B cell (primary cell): ENCODE measurements at places on chromosomes 6 and 20. TPM values are rescaled to one million over a fixed set of nuclear protein-coding genes. Genes with fewer than 3 reads are reported as not detected.

GRCh38 chr6:160975162-160975561 lies 16.4 kb upstream of the MAP3K4 start:
- H3K4me1 ChIP-seq = no peaks in the 10 kb centered on the region
- no peak overlapping the region for H3K27ac ChIP-seq
- H3K36me3 ChIP-seq = no peaks in the 10 kb centered on the region
- H3K4me3 ChIP-seq = no peak overlapping the region
- no peak for DNase-seq

- no peaks in the 10 kb centered on the region for H3K4me1 ChIP-seq
- no peak overlapping the region for H3K4me3 ChIP-seq
- DNase-seq = no peak
- no peaks in the 10 kb centered on the region for H3K27me3 ChIP-seq
Measured at GRCh38 chr6:144546807-144547206, 261.7 kb downstream of the UTRN start.

GRCh38 chr6:49856282-49856681 lies 10.1 kb downstream of the CRISP1 start:
- no peaks in the 10 kb centered on the region for H3K27me3 ChIP-seq
- H3K27ac ChIP-seq = no peak overlapping the region
- no peak for DNase-seq
- no peaks in the 10 kb centered on the region for H3K4me1 ChIP-seq
- no peak overlapping the region for H3K4me3 ChIP-seq

TBPL1 gene
- 26.9 and 29.6 TPM in 2 replicates for total RNA-seq

IL17F gene
- total RNA-seq = not detected in 2 replicates
